ENCODE measurements at places on chromosomes 5 and 9. TPM values are rescaled to one million over a fixed set of nuclear protein-coding genes. Genes with fewer than 3 reads are reported as not detected.

- DNase-seq = no peak
These were observed 280.4 kb downstream of the FER start for GRCh38 chr5:109027983-109028607.

- DNase-seq = no peak
These were observed 51.1 kb downstream of the KLHL3 start for GRCh38 chr5:137684761-137685160.

SOWAHA gene
- 0.21 TPM for total RNA-seq

KLF4 gene
- total RNA-seq = 38.7 TPM
